H4 (cell line): ENCODE measurements at places on chromosomes 7 and 10. TPM values are rescaled to one million over a fixed set of nuclear protein-coding genes. Genes with fewer than 3 reads are reported as not detected.

PGAM2 gene
- not detected in 2 replicates for total RNA-seq

GRCh38 chr7:71962636-71963035, 449.5 kb downstream of the CALN1 start:
- DNase-seq: no peak

GRCh38 chr10:116197946-116198675, 74.9 kb downstream of the GFRA1 start:
- no peak for DNase-seq

- DNase-seq: no peak
These were observed 28.7 kb downstream of the MALRD1 start for GRCh38 chr10:19077276-19077675.

RPEL1 gene
- total RNA-seq: 0.08 TPM in 1 of 2 replicates, not detected in the other

DNA sequence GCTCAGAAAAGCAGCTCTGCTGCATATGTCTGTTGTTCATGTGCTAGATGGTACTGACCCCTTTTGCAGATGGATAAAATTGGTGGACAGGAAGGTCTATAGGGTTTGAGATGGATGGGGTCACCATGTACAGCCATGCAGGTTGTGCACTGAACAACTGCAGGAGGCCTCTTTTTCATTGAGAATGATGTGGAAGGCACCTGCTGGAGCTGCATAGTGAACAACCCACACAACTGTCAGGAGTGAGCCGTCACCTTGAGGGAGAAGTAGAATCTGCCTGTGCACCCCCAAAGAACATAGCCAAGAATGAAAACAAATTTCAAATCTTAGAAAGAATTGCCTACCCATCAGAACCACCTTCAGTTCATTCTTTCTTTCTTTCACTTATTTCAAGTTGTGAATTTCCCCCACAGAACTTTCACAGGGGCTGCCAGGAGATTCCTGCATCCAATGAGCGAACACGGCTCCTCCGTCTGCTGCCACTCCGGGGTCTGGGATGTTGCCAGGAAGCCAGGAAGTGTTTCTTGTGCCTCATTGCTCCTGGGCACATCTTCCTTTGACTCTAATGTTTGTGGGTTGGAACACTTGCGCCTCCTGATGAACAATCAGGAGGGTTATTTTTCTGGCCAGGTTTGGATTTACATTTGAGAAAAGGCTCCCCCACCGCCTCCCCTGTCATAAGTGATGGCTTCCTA, 53.7 kb upstream of the DOCK1 start:
- no peak for DNase-seq
